Kidney capillary endothelial cell (primary cell): ENCODE measurements at places on chromosomes 4 and X.

DNA sequence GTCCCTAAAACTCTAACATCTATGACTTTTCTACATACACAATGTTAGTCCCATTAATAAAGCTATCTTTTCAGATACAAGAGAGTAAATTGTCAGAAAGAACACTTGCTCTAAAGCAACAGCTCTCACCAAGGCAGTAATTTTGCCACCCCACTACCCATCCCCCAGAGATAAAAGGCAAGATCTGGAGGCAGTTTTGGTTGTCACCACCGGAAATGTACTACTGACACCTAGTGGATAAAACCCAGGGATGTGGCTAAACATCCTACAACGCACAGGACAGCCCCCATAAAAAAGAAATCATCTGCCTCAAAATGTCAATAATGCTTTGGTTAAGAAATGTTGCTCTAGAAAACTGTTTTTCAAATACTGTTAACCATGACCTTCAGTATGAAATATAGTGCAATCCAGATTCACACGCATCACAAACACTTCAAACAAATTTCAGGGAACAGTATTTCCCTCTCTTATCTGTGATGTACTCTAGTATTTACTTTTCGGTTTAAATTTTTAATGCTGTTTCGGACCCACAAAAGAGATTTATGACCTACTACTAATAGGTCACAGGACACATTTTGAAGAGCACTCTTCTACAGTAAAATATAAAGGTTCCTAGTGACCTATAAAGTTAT is 5.1 kb downstream of the FBXL5 start:
- DNase-seq: peak; percentile 46

GRCh38 chr4:25308306-25308705 is 4.3 kb upstream of the ZCCHC4 start:
- no peak for DNase-seq

GRCh38 chrX:12996934-12997435 is 22.1 kb downstream of the TMSB4X start:
- no peak for DNase-seq

DNA sequence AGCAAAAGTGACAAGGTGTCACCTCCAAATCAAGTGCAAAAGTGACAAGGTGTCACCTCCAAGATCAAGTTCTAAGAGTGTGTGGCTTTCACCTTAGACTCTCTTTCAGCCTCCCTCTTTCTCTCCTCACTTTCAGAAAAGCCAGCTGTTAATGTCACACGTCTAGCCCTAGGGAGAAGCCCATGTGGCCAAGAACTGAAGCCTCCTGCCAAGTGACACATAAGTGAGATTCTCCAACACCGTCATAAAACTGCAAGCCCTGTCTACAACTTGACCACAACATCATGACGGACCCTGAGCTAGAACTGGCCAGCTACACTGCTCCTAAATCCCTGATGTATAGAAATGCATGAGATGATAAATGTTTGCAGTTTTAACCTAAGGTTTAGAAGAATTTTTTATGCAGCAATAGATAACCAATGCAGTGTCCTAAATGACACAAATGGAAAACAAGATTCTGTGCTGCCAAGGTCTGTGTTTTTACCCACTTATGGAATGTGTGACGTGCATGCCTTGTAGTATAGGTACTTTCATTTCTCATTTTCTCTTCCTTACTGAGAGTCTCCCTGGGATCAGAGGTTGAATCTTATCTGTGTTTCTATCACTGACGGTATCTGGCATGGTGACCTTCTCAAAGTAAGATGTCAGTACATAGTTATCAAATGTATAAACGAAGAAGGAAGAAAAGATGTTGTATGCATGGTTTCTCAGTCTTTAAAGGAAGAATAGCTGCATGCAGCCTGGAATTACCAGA is 25.0 kb downstream of the NLGN4X start:
- no peak for DNase-seq
